ENCODE measurements at places on chromosomes 4 and X.

DNA sequence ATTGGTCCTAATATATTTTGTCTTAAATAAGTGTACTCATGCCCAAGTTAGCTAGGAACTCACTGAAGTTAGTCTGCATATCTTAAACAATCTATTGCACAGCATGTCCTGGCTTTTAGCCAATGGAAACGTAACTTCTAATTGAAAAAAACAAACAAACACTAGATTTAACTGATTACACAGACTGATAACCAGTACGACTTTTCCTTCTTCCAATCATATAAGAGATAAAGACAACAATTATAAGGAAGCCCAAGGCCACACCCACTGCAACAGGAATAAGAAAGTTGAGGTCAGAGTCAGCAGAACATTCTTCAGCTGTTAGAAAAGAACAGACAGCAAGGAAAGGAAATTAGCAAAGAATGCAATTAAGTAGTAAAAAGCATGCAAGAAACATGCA is 40.8 kb downstream of the LAMP2 start:
- no peak for DNase-seq

DNA sequence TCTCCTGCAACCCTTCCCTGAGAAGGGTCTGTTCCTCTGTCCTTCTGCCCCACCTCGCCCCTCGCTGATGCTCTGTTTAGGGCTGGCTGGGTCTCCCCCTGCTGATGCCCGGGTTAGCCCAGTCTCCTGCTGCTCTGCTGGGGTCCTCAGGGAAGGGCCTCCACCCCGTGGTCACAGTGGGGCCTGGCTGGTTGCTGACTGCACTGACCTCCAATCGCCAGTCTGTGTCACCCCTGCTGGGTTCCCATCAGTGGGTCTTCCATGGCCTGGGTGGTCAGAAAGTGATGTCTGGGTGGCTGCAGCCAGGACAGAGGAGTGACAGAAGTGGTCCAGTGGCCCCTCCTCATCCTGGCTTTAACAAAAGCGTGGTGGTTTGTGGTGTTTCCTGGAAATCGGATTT is 44.7 kb downstream of the EVC start:
- no peak for DNase-seq

- no peak for DNase-seq
These were observed 285.9 kb upstream of the PPARGC1A start for GRCh38 chr4:24175707-24176106.

DNA sequence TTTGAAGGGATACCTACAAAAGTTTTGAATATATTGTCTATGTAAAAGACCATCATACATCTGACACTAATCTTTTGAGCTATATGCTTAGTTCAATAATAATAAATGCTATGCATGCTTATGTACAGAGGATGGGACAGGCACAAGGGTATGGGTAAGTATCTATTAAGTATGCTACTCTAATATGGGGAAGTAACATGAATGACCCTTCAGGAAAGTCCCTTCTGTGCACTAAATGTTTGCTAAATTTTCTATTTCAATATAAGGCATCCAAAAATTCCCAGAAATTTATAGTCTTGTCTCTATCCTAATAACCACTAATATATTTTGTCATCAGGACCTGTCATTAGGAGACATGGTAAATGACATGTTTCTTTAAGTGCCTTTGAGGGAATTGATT is 19.0 kb downstream of the ATP8A1 start:
- no peak for DNase-seq

- DNase-seq = no peak
These were observed 645 bp upstream of the RAB28 start for GRCh38 chr4:13484749-13485221.

DNA sequence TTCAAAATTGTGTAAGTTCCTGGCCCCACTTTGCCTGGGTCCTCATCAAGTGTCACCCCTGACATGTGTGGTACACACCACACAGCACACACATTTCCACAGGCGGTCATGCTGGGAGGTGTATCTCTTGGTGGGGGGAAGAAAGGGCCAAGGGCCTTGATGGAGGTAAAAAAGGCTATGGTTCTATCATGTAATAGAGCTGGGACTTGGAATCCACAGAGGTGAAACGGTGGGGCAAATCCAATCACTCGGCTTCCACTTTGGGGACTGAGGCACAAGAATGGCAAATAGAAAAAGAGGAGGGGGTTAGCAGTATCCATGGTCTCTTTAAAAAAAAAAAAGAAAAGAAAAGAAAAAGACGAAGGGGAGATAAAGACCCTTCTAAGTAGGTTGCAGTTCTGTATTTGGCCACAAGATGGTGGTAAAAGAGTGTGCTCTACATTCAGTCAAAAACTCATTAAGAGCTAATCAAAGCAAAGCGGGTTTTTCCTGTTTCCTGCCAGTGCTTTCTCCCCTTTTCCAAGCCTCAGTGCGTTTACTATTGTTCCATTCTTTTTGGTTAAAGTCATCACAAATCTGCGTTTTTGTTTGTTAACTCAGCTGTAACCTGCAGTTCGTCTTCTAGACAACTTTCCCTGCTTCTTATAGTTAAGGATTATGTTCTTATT is 37.0 kb upstream of the ATP6AP2 start:
- peak; percentile 41 for DNase-seq

- no peak for DNase-seq
These were observed 112.4 kb downstream of the PTTG2 start for GRCh38 chr4:38072578-38072977.

DNA sequence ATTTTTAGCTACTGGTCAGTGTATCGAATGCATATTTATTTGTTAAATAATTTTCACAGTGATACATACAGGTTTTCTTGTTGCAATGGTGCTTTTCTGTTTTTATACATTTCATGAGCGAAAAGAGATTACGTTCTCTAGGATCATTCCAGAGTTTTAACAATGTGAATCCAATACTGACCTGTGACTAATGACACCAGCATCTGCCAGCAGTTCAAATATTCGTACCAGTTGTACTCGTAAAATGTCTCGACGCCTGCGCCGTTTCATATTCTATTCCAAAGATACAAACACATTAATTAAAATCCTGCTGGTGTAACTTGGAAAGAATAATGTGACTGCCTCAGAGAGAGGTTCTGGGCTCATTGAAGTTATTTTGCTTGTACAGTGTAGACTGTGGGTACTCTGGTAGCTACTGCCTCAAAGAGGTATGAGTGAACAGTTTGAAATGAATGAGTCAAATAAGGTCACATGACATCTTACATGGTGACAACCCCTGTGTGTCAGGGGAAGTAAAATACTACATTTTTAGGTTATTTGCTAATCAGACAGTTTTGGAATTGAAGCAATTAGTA is 80.7 kb downstream of the ZAR1 start:
- no peak for DNase-seq

DNA sequence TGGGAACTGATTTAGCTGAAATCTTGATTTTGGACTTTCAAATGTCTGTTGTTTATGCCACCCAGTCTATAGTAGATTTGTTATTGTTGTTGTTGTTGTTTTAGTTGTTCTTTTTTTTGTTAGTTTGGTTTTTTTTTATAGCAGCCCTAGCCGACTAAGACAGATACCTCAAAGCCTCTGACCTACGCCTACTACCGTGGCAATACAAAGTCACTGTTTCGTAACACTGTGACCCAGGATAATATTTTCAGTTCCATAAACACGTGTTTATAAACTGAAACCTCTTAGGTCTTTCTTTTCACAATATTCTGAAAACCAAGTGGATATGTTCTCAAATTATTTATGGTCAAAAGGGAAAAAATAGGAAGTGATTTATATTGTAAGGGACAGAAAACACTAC is 32.8 kb downstream of the VCX2 start:
- DNase-seq = no peak

DNA sequence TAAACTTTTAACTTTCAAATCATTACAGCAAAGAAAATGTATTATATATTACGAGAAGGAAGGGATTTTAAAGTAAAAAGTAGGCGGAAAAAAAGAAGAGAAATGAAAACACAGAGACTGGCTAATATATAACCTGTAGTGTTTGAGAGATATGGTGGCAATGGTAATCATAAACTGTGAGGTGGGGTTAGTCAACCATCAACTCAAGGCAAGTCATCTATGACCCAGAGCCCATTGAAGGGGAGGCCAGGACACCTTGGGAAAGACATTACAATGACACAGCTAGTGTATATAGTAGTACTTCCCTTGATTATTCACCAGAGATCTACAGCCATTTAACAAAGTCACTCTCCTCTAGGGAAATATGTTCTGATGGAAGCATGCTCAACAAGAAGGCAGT is 423.9 kb upstream of the PITX2 start:
- no peak for DNase-seq

- no peak for DNase-seq
These were observed 46.3 kb upstream of the AFAP1 start for GRCh38 chr4:7985891-7986441.

- no peak for DNase-seq
These were observed 1.7 kb upstream of the BMP2K start for GRCh38 chr4:78774417-78774816.

DNA sequence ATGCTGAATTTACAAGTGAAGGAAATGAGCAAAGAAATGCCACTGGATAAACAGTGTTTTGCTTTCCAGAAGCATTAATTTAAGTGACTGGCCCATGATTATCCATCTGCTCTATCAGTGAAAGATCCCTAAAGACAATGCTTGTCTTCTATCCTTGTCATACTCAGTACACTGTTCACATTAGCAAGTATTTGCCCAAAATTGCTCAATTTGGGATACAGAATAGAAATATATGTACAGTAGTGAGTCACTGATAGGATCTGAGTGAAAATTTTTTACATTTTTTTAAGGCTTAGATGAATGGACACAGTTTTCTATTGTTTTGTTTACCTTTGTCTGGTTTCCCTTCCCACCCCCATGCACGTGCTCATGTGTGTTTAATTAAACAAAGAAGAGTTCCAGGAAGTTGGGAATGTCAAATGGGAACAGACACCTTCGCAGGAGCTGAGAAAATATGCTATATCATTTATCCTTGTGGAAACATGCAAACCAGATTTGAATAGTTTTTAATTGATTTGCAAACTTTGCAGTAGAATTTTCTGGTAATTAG is 656.3 kb downstream of the RPA4 start:
- no peak for DNase-seq

GRCh38 chr4:26987191-26987590 is 126.5 kb downstream of the STIM2 start:
- DNase-seq = no peak

- no peak for DNase-seq
These were observed 86.8 kb downstream of the GATB start for GRCh38 chr4:151673908-151674520.

DNA sequence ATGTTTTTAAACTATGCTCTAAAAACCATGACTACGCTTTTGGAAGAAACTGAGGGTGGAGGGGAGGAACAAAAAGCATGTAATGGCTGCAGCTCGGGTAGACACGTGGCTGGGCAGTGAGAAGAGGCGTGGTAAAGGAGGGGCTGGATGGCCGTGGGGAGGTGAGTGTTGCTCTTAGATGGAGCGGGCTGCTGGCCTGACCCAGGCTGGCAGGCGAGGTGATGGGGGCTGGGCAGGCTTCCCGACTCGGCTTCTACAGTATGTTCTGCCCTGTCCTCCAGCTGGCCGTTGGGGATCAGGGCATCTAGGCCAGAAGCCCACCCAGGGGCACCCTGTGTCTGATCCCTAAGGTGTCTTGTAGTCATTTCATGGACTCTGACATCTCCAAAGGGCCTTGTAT is 60.7 kb downstream of the EFHC2 start:
- no peak for DNase-seq

DNA sequence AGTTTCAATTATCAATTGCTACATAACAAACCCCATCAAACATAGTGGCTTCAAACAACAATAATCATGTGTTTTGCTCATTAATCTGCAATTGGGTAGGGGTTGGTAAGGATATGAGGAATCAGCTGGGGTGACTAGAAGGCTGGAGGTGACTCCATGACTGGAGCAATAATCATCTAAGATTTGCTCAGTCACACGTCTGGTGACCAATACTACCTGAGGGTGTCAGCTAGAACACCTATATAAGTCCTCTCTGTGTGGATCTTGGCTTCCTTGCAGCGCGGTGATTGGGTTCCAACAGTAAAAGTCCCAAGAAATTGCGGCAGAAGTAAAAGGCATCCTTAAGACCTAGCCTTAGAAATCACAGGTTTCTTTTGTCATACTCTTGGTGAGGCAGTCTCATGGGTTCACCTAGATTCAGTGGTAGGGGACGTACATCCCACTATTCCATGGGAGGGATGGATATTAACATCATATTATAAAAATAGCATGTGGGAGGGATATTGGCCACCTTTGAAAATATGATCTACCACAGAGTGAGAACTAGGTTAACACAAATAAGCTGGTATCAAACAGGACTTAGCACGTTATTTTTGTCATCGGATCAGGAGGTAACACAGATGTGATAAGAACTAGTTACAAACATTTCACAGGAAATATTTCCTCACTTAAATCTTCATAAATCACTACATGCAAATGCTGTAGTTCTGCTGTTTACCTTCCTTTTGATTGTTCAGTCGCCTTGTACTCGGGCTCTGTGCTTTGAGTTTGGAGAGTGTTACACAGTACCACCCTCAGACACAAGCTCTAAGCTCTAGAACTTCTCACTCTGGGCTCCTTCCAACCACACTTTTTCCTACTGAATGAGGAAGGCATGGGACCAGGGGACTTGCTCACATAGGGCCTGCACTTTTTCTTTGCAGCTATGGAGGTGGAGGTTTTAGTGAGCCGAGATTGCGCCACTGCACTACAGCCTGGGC is 78.3 kb downstream of the LARP7 start:
- no peak for DNase-seq

DNA sequence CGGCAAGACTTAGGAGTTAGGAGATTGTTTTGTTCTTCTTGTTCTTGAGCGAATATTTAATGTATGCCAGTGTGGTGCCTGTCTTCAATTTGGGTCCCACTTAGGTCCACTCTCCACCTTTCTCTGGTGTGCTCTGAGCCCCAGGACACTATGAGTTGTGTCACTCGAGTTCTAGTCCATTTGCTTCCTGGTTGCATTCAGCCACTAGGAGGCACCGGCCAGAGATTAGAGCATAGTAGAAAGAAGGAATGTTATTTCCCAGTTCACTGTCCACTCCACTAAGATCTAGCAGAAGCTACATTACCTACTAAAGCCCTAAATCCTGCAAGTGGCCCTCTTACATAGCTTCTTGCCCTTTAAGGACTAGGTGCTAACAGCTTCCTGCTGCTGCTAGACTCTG is 326.9 kb downstream of the NAF1 start:
- DNase-seq = no peak

- DNase-seq = no peak
These were observed 68.4 kb downstream of the DHRSX start for GRCh38 chrX:2432298-2432863.

DNA sequence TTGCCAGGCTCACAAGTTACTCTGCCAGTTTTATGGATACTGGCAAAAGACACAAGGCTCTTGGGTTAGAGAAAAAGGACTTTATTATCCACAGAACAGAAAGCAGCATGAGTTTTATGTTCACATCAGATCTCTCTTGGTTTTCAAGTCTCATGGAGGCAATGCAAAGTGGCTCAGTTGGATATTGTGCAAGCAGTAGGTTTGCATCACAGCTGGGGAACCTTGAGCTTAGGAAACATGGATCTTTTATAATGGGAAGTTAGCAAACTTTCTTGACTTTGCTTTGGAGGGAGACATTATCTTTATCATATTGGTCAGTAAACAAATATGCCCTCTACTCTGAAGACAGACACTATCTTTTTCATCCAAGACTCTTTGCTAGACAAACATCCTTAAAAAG is 109.2 kb upstream of the GRPR start:
- DNase-seq = no peak

Measured in tibial nerve (tissue), 4 donors.